ENCODE measurements at places on chromosomes 5 and 9. TPM values are rescaled to one million over a fixed set of nuclear protein-coding genes. Genes with fewer than 3 reads are reported as not detected.

- no peaks in the 10 kb centered on the region for H3K4me1 ChIP-seq
- H3K27ac ChIP-seq = peak overlapping the region; percentile 16
- no peaks in the 10 kb centered on the region for H3K27me3 ChIP-seq
- H3K36me3 ChIP-seq = no peaks in the 10 kb centered on the region
Observed at GRCh38 chr9:115976781-115977180, 176.8 kb upstream of the PAPPA start.

Gene TIMD4
- polyA plus RNA-seq = 1.6 TPM

Gene PCDHGA4
- polyA plus RNA-seq = 1.0 TPM

Gene MCC
- polyA plus RNA-seq = 12.7 TPM

- no peaks in the 10 kb centered on the region for H3K36me3 ChIP-seq
- peaks cover 78% of the 10 kb centered on the region for H3K27me3 ChIP-seq
- peaks cover 15% of the 10 kb centered on the region for H3K4me1 ChIP-seq
- H3K4me3 ChIP-seq = no peak overlapping the region
- DNase-seq = no peak
Observed at GRCh38 chr5:3590161-3590966, 5.3 kb upstream of the IRX1 start.

DNA sequence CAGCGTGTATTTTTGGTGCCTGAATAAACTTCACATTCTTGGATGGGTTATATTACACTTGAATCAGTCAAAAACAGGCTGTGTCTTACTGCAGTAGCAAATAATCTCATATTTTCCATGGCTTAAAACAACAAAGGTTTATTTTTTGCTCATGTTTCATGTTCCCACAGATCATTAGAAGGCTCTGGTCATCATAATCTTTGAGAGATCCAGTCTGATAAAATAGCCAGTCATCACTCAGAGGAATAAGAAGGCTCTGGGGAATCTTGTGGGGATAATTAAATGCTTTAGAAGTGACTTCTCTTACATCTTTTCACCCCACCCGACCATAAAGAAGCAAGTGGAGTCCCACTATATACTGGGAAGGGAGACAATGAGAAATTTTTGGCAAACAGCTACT, 417.7 kb downstream of the PSAT1 start:
- no peaks in the 10 kb centered on the region for H3K4me1 ChIP-seq
- H3K27ac ChIP-seq = no peak overlapping the region
- H3K27me3 ChIP-seq = no peaks in the 10 kb centered on the region
- no peaks in the 10 kb centered on the region for H3K36me3 ChIP-seq
- H3K4me3 ChIP-seq = no peak overlapping the region

Gene LIX1
- polyA plus RNA-seq = 9.5 TPM

Gene TNFSF15
- polyA plus RNA-seq = 0.20 TPM

DNA sequence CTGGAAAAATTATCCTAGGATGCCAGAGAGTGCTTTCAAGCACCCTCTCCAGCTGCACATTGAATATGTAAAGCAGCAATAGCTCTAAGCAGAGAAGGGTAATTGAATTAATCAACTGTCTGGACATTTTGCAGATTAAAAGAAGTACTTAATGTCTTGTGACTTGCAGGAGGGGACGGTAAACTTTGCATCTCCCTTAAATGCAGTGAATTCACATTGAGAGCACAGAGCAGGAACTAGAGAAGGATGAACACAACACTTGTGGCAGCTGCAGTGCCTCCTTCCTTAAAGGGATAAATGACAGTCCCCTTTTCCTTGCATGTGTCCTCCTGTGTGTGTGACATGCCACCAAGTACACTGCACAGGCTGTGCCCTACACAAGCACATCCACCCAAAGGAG, 7.4 kb upstream of the CDK5RAP2 start:
- DNase-seq = peak; percentile 26
- peaks cover 21% of the 10 kb centered on the region for H3K4me1 ChIP-seq
- no peaks in the 10 kb centered on the region for H3K36me3 ChIP-seq
- H3K27ac ChIP-seq = no peak overlapping the region
- no peaks in the 10 kb centered on the region for H3K27me3 ChIP-seq

- no peak overlapping the region for H3K4me3 ChIP-seq
- no peaks in the 10 kb centered on the region for H3K4me1 ChIP-seq
Observed at GRCh38 chr5:127892467-127893207, 189.4 kb downstream of the CCDC192 start.

DNA sequence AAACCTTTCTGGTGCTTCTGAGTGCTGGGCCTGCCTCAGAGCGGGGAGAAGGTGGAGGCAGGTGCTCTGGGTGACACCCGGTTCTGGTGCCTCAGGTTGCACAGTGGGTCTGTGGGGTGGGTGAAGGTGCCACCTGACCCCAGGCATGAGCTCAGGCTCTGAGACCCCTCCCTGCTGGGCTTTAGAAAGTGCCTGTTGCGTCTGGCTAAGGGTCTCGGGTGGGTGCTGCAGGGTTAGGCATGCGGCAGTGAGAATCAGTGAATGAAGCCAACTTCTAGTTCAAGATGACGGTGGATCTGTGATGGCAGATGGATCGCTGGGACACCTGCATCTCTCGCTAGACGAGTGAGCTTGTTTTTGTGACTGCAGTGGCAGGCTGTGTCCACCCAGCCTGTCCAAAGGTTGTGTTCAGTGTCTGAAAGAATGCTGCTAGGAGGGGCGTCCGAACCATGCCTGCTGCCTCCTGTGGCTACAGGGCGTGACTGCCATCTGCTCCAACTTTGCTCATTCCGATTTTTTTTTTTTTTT, 5.0 kb downstream of the SQSTM1 start:
- H3K4me3 ChIP-seq = no peak overlapping the region
- H3K27me3 ChIP-seq = no peaks in the 10 kb centered on the region
- H3K36me3 ChIP-seq = peaks cover 69% of the 10 kb centered on the region
- peaks cover 7% of the 10 kb centered on the region for H3K4me1 ChIP-seq
- no peak overlapping the region for H3K27ac ChIP-seq
- no peak for DNase-seq

GRCh38 chr9:14768405-14769229, 46.1 kb upstream of the CER1 start:
- peak overlapping the region; percentile 33 for H3K27ac ChIP-seq
- peaks cover 9% of the 10 kb centered on the region for H3K36me3 ChIP-seq
- DNase-seq = peak; percentile 94
- H3K4me1 ChIP-seq = peaks cover 2% of the 10 kb centered on the region
- no peaks in the 10 kb centered on the region for H3K27me3 ChIP-seq
- no peak overlapping the region for H3K4me3 ChIP-seq

Gene OR1J2
- polyA plus RNA-seq = not detected

- H3K27me3 ChIP-seq = no peaks in the 10 kb centered on the region
- no peak overlapping the region for H3K27ac ChIP-seq
- DNase-seq = peak; percentile 53
Observed at GRCh38 chr5:7456206-7456605, 60.3 kb downstream of the ADCY2 start.
